ENCODE measurements at places on chromosomes 12 and 14.

- no peak for DNase-seq
Measured at GRCh38 chr14:71116568-71117122, 209.4 kb downstream of the PCNX1 start.

- no peak for DNase-seq
Measured at GRCh38 chr12:102745971-102746600, 171.0 kb downstream of the PAH start.

- DNase-seq, result no peak
Measured at GRCh38 chr12:124758266-124759220, 105.1 kb downstream of the SCARB1 start.

DNA sequence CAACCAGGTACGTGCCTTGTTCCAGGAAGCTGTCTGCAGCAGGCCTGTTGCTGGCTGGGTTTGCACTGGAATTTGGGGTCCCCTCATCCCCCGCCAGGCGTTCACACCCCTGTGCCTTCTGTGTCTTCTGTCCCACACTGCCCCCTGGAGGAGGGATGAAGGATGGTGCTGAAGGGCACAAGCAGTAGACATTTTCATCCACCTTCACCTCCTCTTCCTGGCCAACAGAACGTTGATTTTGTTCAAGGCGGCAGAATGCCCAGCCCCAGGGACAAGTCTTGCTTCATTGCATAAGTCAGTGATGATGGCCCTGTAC, 122.1 kb downstream of the CALM1 start:
- no peak for DNase-seq

DNA sequence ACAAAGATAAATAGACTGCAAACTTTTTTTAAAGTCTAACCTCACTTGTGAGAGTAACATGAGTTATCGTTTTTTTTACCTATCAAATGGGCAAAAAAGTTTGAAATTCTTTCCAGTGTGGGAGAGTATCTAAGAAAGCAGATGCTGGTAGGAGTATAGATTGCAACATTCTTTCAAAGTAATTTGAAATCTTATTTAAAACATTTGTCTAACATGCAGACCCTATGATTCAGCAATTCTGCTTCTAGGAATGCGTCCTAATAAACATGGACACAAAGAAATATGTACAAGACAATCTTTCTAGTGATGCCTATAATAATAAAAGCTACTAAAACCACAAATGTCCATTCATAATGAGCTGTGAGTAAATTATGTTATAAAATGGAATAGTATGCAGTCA, 110.4 kb upstream of the TMCC3 start:
- no peak for DNase-seq

DNA sequence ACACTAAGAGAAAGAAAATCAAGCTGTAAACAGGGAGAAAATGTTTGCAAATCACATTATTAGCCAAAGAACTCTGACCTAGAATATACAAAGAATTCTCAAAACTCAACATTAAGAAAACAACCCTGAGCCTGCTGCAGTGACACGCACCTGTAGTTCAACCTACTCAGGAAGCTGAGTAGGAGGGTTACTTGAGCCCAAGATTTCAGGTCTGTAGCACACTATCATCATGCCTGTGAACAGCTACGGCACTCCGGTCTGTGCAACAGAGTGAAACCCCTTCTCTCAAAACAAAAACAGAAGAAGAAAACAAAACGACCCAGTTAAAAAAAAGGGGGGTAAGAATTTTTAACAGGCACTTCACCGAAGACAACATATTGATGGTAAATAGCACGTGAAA, 20.8 kb downstream of the SAV1 start:
- no peak for DNase-seq

- DNase-seq, result no peak
Measured at GRCh38 chr14:91326514-91327249, 82.2 kb upstream of the GPR68 start.

DNA sequence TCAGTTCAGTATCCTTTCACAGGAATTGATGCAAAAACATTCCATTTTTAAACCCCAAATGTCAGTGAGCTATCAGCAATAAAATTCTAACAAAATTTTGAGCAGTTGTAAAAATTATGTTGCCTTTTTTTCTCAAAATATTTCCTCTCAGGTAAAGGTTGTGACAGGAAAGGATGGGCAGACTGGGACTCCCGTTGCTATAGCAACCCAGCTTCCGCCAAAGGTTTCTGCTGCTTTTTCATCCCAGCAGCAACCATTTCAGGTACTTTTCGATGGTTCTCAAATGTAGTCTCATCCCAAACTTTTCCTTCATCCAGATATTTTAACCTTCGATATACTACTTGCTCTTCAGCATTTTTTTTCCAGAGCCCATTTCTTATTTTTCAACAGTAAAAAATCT, 13.6 kb downstream of the EP400 start:
- no peak for DNase-seq

GRCh38 chr12:28610401-28611114, 420.3 kb downstream of the CCDC91 start:
- DNase-seq, result no peak

DNA sequence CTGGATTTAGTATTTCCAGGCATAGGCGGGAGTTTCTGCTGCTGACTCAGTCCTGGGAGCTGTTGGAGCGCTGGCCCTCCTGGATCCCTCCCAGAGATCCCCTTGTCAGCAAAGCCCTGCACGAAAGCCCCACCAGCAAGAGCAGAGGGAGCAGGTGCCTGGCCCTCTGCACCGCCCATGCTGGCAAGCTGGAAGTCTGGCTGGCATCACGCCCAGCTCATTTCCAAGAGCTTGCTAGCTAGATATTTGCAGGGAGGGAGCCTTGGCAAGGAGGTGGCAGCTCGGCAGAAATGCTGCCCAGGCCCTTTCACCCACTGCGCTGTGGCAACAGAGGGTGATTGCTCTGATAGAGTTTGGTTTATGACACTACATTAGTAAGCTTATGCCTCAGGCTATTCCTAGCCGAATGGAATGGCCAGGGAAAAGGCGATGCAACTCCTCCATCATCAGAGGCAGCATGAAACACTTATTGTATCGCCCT, 193.9 kb downstream of the EMP1 start:
- no peak for DNase-seq

- no peak for DNase-seq
Measured at GRCh38 chr14:98187281-98187680, 1084.7 kb downstream of the BCL11B start.

DNA sequence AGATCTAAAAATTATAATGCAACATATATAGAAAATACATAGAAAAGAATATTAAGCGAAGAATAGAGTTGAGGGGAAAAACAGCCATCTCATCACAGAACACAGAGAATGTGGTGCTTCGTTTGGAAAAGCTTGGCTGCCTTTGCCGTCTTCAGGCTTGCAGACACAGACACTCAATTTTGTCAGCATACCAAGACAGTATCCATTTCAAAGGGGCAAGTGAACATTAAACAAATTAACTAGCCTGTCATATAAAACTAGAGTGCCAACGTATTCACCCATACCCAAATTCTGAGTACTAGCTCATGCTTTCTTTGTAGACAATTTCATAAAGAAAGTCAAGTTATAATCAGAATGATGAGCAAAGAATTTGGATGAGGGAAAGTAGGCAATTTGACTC, 40.5 kb downstream of the DMAC2L start:
- DNase-seq, result no peak

DNA sequence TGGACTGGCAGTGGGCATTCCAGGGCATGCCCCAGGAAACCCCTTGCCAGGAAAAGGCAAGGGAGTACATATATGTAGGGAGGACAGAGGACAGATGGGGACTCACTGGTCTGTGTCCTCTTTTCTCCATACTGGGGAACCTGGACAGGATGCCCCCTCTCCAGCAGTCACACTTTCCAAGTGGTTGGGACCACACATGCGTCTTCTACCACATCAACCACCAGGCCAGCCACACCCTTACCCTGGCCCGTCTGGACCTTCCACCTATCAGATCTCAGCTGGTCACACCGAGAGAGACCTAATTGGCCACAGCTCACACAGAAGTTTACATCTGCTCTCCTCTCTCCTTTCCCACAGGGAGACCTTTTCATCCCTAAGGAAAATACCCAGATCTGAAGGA, 8.3 kb downstream of the ANKRD33 start:
- DNase-seq, result no peak

GRCh38 chr12:62686938-62687337, 220.3 kb downstream of the MON2 start:
- no peak for DNase-seq

GRCh38 chr12:92259291-92259690, 113.6 kb upstream of the BTG1 start:
- DNase-seq, result no peak

- no peak for DNase-seq
Measured at GRCh38 chr12:49741882-49742620, 694 bp downstream of the TMBIM6 start.

- DNase-seq, result no peak
Measured at GRCh38 chr14:70988452-70988851, 81.2 kb downstream of the PCNX1 start.
